ENCODE measurements at places on chromosomes 1 and 21. TPM values are rescaled to one million over a fixed set of nuclear protein-coding genes. Genes with fewer than 3 reads are reported as not detected.

- no peak overlapping the region for H3K4me3 ChIP-seq
- H3K36me3 ChIP-seq, result no peaks in the 10 kb centered on the region
- H3K27ac ChIP-seq, result no peak overlapping the region
These were observed 41.0 kb upstream of the SCAF4 start for GRCh38 chr21:31772674-31773555.

GRCh38 chr1:166017395-166017794 is 149.4 kb downstream of the FAM78B start:
- no peaks in the 10 kb centered on the region for H3K36me3 ChIP-seq
- no peak for DNase-seq
- no peak overlapping the region for H3K4me3 ChIP-seq

- peaks cover 3% of the 10 kb centered on the region for H3K4me1 ChIP-seq
- no peaks in the 10 kb centered on the region for H3K27me3 ChIP-seq
- no peaks in the 10 kb centered on the region for H3K36me3 ChIP-seq
- DNase-seq, result no peak
- no peak overlapping the region for H3K4me3 ChIP-seq
These were observed 101.8 kb downstream of the TGFBR3 start for GRCh38 chr1:91784191-91784590.

The CRABP2 gene
- 3.8 TPM for total RNA-seq

The NUP210L gene
- 0.12 TPM for total RNA-seq

All from aorta (tissue), 5 donors.